PC-3 (cell line): ENCODE measurements at places on chromosomes 1 and 21. TPM values are rescaled to one million over a fixed set of nuclear protein-coding genes. Genes with fewer than 3 reads are reported as not detected.

GRCh38 chr21:37241426-37241825 lies 25.7 kb downstream of the VPS26C start:
- no peak for DNase-seq

GRCh38 chr1:39894884-39895495 lies 6.7 kb downstream of the MYCL start:
- no peak for DNase-seq

DNA sequence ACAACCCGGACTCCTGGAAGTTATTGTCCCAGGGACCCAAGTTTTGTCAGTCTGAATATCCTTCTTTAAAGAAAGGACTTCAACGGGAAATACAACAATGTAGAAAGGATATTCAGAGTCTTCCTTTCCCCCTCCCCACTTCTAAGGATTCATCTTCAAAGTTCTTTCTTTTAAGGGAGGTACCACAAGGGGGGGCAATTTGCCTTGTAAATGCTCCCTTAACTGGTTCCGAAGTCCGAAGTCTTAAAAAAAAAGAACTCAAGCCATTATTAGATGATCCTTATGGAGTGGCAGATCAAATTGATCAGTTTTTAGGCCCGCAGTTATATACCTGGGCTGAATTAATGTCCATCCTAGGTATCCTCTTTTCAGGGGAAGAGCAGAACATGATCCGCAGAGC lies 47.0 kb downstream of the SERINC2 start:
- peak; percentile 27 for DNase-seq

- DNase-seq: peak; percentile 93
Observed at GRCh38 chr21:34367320-34367935, 3.6 kb downstream of the KCNE2 start.

GRCh38 chr1:100930494-100930893 lies 34.6 kb downstream of the SLC30A7 start:
- DNase-seq: no peak

- peak; percentile 22 for DNase-seq
Observed at GRCh38 chr21:45639206-45640000, 4.1 kb upstream of the PCBP3 start.

DNA sequence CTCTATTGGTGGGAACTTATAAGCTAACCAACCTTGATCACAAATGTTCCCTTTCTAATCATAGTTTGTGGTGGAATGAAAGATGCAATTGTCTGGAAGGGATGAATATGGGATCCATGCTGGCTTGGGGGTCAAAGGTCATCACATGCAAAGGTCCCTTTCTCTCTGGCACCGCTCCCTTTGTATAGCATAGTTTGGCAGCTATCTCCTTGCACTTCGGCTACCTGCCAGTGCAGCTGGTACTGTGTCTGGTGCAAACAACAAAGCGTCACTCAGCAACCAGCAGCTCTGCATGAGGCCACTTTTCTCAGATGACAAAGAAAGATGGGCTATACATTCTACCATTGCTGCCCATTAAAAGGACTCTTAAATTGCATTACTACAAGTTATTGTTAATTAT lies 188.2 kb upstream of the NFIA start:
- no peak for DNase-seq

DNA sequence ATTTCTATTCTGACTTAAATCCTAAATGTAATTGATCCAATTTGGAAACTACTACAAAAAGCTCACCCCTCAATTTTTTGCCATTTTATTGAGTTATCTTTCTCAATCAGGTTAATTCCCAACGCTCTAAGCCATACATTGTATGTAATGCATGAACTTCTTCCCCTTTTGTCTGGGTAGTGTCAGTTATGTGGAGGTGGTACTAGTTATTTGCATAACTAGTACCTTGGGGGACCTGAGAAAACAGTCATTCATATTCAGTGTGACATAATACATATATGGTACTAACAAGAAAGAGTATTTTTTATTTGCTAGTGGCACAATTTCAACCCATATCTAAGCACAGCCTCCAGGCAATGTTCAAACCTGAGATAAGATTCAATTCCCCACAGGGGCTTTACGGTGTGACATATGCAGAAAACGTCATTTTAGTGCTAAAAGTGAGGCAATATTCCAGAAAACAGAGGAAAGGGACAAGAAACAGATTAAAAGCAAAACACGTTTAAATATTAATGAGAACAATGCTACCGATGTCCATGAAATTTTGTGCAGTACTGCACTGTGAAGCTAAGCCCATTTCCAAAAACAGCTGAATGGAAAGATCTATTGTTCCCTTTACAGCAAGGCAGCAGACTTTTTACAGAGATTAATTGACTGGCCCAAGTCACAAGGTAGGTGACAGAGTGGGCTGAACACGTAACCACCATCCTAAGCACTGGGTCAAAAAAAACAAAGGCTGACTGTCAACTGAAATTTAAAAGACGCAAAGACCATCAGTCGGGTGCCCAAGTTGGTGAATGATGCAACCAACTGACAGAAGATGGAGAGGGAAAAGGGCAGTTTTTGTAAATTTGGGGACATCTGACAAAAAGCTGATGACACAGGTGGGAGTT lies 1.4 kb downstream of the HLCS start:
- DNase-seq: no peak

DNA sequence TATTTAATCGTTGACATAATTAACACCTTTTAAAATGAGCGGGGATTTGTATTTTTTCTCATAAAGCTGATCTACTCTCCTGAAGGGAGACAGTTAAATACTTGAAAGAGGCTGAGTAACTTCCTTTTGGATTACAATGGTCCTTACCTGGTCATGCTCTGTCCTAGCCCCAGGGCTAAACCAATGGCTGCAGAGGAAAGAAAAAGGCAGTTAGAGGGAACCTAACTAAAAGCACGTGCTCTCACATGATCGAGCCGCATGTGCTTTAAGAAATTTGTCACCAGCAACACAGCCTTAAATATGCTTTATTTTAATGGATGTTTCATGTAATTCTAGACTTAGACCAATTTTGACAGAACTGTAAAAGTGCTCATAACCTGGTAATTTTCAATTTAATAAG lies 132.7 kb downstream of the GPATCH2 start:
- DNase-seq: no peak

DNA sequence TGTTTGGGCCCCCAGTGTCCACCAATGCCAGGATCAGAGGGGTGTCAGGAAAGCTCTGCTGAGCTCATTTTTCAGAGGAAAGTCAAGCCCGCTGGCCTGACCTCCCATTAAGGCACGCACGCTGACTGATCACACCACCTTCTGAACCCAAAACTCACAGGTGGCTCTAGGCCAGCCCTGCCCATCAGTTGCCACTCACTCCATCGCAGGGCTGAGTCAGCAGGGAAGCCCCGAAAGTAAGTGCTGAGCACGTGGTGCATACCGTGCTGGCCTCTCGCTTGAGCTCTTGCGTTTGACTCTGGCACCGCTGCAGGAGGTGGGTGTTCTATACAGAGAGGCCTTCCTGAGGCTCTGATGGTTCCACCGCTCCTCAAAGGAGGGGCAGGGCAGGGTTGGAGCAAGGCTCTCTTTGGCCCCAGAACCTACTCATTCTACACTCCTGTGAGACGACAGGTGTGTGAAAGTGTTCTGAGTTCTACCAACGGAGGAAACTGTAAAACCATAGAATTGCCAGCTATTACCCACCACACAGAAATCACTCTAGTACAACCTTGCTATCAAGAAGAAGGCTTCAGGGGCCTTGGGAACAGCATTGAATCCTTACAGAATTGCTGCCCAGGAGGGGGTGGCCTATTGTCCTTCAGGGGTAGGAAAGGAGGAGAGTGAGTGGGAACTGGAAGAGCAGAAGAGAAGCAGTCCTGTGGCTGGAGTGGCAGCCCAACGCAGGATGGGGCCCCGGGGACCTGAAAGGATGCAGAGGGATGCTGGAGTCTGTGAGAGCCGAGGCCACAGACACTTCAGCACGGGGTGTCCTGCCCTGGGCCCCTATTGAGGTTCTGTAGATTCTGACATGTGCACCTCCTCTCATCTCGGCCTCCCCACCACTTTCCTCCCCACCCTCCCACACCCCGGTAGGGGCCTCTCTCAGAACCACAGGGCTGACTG lies 214.7 kb upstream of the EDN2 start:
- no peak for DNase-seq

- no peak for DNase-seq
Observed at GRCh38 chr1:240199758-240200645, 108.3 kb downstream of the FMN2 start.

GRCh38 chr1:173048621-173049321 lies 2.0 kb downstream of the TNFSF18 start:
- DNase-seq: peak; percentile 98

GRCh38 chr1:40432644-40433390 lies 17.5 kb upstream of the ZFP69B start:
- no peak for DNase-seq

DNA sequence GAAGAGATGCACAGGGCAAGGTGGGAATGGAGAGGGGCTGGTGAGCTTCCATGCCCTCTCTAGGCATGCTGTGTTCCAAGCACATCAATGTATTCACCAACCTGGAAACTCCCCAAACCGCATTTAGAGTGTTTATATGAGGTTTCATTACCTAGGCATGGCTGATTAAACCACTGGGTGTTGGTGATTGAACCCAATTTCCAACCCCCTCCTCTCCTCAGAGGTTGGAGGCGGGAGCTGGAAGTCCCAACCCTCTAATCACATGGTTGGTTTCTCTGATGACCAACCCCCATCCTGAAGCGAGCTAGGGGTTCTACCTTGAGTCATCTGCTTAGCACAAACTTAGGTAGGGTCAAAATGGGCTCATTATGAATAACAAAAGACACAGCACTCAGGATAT lies 3.0 kb upstream of the PPIE start:
- DNase-seq: no peak

GRCh38 chr21:45130324-45130774 lies 56.0 kb downstream of the ADARB1 start:
- peak; percentile 86 for DNase-seq

DNA sequence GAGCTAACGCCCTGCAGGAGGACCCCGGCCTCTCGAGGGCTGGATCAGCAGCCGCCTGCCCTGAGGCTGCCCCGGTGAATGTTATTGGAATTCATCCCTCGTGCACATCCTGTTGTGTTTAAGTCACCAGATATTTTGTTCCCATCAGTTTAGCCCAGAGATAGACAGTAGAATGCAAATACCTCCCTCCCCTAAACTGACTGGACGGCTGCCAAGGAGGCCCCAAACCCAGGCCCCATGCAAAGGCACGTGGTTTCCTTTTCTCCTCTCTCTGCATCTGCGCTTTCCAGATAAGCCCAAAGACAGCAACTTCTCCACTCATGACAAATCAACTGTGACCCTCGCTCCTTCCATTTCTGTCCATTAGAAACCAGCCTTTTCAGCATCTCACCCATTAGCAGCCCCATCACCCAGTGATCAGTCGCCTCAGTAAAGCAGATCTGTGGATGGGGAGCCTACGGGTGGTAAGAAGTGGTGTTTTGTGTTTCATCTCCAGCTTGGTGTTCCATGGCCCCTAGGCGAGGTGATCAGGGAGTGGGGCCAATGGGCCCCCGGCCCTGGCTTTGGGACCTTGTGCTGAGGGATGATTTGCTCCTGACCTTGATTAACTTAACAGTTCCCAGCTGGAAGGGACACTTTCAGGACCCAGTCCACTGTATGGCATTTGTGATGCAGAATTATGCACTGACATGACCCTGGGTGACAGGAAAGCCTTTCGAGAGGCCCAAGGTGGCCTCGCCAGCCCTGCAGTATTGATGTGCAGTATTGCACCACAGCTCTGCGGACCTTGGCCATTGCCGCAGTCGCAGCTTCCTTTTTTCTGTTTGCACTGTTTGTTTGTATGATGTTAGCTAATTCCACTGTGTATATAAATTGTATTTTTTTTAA lies 5.2 kb downstream of the NPPA start:
- no peak for DNase-seq

- peak; percentile 73 for DNase-seq
Observed at GRCh38 chr1:89068291-89068690, 3.3 kb upstream of the GBP1 start.

GRCh38 chr1:36349839-36350238 lies 26.4 kb upstream of the EVA1B start:
- DNase-seq: no peak

- DNase-seq: no peak
Observed at GRCh38 chr1:93734999-93735398, 53.4 kb upstream of the BCAR3 start.

- no peak for DNase-seq
Observed at GRCh38 chr1:33260439-33260838, 4.1 kb downstream of the ZNF362 start.

DNA sequence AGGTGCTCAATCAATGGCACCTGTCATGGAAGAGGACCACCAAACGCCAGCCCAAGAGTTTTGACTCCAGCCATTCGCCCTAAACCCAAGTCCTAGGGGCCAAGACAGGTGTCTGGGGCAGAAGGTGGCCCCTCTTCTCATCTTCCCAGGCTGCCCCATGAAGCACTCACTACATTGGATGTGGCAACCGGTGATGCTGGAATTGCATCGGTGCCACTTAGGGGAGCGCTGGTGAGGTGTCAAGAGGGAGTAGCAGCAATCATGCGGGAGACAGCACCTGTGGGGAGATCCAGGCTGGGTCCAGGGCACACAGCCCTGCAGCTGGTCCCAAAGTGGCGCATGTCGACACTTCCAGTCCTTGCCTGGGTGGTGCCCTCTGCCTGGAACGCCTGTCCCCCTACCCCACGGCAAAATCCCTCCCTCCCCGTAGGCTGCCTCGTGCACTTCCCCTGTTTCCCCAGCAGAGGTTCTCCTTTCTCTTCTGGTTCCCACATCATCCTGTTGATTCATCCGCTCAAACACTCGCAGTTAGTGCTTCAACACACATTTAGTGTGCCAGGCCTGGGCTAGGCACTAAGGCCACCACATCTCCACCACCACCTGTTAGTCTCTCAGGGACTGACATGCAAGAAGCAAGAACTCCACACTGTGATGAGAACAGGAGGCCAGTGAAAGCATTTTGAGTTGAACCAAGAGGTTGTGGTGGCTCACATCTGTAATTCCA lies 18.5 kb downstream of the PLA2G2D start:
- DNase-seq: peak; percentile 77

DNA sequence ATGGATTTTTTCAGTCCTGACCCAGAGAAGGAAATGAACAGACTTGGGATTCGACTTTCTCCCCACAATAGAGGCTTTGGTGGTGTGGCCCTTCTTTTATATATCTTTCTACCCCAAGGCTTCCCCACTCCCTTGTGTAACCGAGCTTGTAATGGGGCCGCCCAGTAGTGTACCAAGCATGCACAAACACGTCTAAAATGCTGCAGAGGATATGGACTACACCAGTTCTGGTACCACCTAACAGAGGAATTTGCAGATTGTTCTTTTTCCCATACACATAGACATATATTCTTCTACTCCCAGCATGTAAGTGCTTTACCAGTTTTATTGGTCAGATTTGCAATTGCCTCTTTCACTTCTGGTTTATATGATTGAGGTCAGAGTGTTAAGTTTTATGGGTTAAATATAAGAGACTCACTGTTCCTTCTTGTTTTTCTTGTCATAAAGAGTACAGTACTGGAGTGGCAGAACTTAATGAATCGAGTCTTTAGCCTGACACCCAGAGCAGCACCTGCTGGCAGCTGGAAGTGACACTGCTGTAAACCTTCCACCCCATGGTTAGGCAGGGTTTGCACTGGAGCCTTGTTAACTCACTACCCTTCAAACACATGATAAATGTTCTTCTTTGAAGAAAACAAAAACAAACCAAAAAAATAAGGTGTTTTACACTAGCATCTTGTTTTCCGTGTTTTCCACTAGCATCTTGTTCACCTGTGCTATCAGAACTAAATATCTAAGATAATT lies 198.6 kb downstream of the PTPRC start:
- peak; percentile 18 for DNase-seq

The PRR9 gene
- total RNA-seq: not detected in 2 replicates

The CYP2J2 gene
- 0.44 and 0.75 TPM in 2 replicates for total RNA-seq

The SMIM12 gene
- total RNA-seq: 47.2 and 53.0 TPM in 2 replicates

The SH3BGR gene
- 0.40 and 1.3 TPM in 2 replicates for total RNA-seq

The AADACL4 gene
- total RNA-seq: not detected in 2 replicates
